Skin of body (tissue), 3 donors: ENCODE measurements at places on chromosomes 4 and X.

GRCh38 chrX:66632473-66632872, 6.4 kb downstream of the EDA2R start:
- DNase-seq: no peak

GRCh38 chrX:102966701-102967100, 29.6 kb downstream of the RAB40AL start:
- no peak for DNase-seq

GRCh38 chr4:77586951-77587383, 18.7 kb upstream of the CXCL13 start:
- no peak for DNase-seq

GRCh38 chr4:70559211-70559830, 32.7 kb upstream of the AMBN start:
- DNase-seq: peak; percentile 30

- DNase-seq: peak; percentile 0
Observed at GRCh38 chrX:70769659-70770227, 138.8 kb downstream of the TEX11 start.

GRCh38 chr4:104188301-104188700, 306.4 kb downstream of the CXXC4 start:
- DNase-seq: no peak

- no peak for DNase-seq
Observed at GRCh38 chr4:8350841-8351461, 81.4 kb downstream of the HTRA3 start.

DNA sequence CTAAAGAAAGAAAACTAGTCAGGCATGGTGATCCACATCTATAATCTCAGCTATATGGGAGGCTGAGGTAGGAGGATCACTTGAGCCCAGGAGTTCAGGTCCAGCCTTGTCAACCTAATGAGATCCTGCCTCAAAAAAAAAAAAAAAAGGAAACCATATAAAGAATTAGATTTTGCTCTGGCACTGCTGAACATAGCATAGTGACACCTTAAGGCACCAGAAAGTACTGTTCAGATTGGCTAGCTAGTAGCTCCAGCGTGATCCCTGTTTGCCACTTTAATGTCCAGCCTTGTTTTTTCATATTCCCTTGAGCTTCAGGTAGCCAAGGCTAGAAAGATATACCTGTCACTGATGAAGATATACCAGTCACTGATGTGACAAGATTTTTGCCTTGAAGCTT, 34.1 kb downstream of the EXOC1 start:
- no peak for DNase-seq

DNA sequence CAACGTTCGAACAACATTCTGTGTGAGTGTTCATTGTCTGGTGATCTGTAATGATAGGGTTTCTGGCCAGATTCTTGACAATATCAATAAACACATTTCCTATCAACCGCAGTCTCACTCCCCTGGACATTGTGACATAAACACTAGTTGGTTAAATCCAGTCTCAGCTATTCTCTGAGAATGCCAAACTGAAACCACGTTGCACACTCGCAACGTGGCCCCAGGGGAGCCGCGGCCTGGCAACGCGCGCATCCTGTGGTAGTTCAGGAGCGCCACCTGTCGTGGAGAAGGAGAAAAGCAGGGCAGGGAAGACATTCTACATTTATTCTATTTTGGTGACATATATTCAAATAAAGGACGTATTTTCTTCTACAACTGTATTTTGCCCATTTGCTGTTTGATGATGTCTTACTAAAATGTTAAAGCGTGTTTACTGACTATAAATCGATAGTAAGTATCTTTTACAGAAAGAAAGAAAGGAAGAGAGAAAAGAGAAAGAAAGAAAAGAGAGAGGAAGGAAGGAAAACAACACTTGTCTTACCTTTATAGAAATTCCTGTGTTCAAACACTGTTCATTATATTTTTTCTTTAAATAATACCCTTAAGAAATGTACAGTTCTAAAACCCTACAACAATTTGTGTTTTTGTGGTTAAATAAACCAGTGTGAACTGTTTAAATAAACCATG, 738.3 kb upstream of the FRG1 start:
- peak; percentile 44 for DNase-seq

- no peak for DNase-seq
Observed at GRCh38 chr4:141348125-141348524, 127.4 kb downstream of the ZNF330 start.

GRCh38 chr4:89765966-89766365, 71.0 kb downstream of the SNCA start:
- peak; percentile 21 for DNase-seq

- DNase-seq: no peak
Observed at GRCh38 chrX:150766351-150767044, 73.3 kb downstream of the MTMR1 start.

GRCh38 chrX:134682081-134682480, 23.8 kb upstream of the PLAC1 start:
- DNase-seq: no peak

GRCh38 chr4:112145790-112146501, 692 bp downstream of the FAM241A start:
- no peak for DNase-seq

DNA sequence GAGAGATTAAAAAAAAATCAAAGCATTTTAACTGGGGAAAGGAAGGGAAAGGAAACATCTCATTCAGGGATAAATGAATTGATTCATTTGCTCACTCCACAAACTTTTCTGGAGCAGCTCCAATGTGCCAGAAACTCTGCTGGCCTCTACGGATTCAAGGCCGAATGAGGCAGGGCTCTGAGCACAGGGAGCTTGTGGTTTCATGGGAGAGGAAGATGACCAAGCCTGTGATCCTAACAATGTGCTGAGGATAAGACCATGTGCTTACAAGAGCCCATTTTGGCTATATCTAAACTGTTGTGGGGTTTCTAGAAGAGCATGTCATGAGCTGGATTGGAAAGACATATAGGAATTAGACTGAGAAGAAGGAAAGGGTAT, 137.5 kb downstream of the ZNF674 start:
- DNase-seq: peak; percentile 0

DNA sequence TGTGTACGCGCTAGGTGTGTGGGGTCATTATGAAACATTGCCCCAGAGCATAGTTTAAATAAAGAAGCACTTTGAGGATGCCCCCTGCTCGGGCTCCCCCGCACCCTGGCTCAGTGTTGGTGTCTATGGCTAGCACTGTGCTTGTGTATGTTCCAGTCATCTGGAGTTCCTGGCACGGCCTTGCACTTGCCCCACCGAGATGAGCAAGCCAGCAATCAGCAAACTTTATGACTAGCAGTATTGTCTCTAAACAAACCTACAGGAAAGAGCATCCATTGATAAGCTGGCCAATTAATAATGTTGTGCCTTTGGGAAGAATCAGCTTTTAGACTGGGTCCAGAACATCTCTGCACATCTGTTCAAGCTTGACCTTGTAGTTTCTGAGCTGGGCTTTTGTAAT, 707 bp upstream of the SHROOM4 start:
- peak; percentile 9 for DNase-seq

DNA sequence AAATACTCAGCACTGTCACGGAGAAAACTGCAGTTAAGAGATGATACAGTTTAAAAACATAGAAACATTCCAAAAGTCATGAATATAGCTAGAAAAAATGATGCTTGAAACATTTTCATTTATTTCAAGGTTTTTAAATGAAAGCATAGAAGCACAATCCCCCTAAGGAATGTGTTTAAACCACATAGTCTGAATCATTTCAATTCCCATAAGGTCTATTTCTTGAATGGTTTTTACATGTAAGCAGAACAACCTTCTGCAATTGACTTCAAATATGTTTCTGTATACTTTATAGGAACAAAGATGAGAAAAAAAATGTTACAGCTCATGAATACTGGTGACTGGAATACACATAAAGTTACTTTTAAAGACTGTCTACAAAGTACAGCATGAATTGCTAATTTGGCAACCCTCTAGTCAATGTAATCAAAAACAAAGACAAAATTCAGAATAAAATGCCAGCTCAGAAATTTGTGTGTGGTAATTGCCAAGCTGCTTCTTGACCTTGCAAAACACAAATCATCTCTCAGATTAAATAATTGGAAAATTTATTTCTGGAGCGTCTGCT, 886.4 kb upstream of the ADGRL3 start:
- no peak for DNase-seq
